Stimulated activated CD4-positive, alpha-beta T cell treated with anti-CD3 and anti-CD28 coated beads, Interleukin-4, amount 100 ng/mL, for 24 hours (primary cell): ENCODE measurements at places on chromosomes 11 and 22.

- DNase-seq, result peak; percentile 96
These were observed at the start of the genes GVQW3 and THAP12 for GRCh38 chr11:76380977-76381719. Gene GVQW3 (plus strand): TSS chr11:76381323. CDS start chr11:76381829, 506 bp downstream. Gene THAP12 (minus strand): TSS chr11:76381132. CDS start chr11:76380836, 296 bp downstream.

DNA sequence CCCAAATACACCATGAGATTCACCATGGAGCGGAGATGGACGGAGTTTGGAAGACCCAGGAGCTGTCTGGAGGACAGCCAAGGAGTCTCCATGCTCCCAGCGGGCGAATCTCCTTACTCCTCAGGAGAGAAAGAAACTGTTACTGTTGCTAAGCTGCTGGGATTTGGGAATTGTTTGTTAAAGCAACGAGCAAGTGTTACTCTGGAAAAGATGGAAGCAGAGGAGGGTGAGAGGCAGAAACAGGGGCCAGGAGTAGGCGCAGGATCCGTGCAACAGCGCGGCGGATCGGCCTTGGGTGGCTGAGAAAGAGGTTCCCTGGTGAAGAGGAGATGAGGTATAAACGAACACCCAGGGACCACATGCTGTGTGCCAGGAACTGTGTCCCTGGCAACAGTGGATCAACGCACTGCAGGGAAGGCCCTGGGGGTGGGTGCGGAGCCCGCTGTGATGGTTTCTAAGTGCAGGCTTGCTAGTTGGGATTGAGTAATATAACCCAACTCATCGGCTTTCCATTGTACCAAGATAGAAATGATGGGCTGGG is 1436.4 kb downstream of the BRD1 start:
- DNase-seq, result no peak

- no peak for DNase-seq
These were observed 16.1 kb downstream of the MFNG start for GRCh38 chr22:37470087-37470445.

DNA sequence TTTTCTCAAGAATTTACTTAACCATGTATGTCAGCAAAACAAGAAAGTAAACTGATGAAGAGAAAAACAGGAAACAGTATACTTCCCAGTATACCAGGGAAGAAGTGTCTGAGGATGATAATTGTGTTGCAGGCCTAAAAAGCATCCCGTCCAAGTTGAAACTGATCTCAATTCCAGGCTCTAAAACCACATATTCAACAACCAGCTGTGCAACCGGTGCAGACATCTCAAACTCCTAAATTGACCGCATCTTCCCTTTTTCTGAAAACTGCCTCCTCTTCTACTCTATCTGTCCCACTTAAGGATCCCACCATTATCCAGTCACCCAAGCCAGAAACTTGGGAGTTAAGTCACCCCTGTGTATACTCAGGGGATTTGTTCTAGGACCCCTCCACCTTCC is 47.2 kb downstream of the CCDC83 start:
- no peak for DNase-seq

DNA sequence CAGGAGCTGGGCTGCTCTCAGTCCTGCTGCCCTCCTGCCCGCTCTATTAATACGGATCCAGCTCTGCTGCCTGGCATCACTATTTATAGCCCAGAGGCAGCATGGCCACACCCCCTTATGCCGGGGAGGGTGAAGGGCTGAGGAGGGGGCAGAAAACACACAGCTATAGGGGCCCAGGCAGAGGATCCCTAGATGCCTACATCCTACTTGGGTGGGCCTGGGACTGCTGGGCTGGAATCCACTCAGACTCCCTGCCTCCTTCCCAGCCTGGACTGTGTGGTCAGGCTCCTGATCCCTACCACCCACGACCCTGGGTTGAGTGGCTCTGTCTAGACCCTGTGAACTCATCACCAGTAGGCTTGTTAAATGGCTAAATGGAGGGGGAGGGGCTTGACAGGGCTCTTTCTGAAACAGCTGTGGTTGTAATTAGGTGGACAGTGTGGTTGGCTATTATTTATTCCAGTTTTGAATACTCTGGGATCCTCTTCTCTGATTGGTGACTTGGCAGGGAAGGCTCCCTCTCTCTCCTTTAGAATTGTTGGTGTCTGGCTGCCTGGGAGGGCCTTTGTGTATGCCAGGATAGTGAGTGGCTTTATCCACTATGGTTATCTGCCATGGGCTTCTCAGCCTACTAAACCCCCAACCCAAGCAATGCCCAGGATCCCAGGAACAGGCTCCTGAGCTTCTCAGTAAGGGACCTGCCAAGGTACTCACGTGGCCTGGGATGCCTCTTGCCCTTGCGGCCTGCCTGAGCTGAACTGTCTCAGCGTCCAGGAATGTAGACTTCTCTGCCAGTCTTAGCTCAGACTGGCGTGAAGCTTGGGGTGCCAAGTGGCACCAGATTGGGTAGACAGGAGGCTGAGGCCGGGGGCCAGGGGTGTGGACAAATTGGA is 15.2 kb downstream of the PHLDB1 start:
- DNase-seq, result no peak

GRCh38 chr22:34105461-34106062 is 185.3 kb upstream of the LARGE1 start:
- peak; percentile 8 for DNase-seq

DNA sequence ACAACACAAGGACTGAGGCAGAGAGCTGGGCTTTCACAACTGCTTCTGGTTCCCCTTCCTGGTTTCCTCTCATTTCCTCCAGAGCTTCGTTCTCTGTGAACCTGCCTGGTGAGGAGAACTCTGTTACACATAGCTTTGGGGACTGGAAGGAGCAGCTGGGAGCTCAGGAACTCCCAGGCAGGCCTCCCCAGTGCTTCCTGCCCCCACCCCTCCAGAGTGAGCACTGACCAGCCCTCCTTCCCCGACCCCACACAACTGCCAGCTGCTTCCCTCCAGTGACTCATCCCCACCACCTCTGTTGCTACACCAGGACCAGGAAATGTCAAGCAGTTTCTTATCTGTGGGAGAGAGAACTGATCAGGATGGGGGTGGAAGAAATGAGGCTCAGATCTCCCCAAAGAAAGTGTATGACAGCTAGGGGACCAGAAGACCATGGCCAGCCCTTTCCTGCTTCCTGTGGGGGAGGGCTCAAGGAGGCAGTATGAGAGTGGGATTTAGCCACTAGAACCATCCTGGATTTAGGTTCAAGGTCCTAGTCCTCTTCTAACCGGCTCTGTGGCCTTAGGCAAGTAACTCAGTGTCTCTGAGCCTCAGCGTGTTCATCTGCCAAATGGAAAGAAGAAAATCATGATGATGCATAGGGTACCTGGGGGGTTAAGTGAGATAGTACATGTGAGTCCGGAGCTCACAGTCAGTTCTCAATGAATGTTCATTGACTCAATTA is 4.5 kb upstream of the TP53I11 start:
- DNase-seq, result no peak

- DNase-seq, result no peak
These were observed 9.5 kb downstream of the DRICH1 start for GRCh38 chr22:23622634-23623033.

DNA sequence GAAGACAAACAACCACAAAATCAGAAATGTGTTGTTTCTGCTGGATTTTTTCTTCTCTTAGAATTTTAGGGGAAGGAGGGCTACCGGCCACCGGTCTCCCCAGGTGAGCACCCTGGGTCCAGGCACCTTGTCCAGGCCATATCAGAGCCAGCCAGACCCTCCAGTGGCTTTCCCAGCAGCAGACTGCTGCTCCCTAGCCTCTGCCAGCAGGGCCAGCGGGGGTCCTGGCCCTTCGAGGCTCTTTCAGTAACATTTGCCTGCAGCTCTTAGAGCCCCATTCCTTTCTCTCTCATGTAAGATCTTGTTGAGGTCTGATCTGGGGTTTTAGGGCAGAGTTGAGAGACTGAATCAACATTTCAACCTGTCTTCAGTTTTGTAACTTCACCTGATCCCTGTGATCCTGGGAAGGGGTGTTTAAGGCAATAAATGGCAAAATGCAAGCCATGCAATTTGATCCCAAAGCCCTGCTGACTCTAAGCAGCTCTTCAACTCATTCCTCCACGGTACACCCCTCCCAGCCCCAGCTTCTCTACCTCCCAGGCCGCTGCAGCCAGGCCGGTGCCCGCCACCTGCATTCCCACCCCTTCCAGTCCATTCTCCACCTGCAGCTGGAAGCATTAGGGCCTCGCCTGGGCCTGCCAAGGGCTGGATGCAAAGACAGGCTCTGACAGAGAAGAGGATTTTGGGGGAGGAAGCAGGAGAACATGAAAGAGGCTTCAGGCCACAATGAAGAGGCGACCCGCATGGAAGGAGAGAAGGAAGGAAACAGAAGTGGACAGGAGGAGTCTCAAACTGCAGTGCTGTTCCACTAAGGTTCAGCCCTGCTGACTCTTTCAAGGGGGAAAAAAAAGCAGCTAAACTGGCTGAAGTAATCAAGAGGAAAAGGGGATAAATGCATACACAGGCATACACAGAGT is 113.0 kb upstream of the FGF3 start:
- no peak for DNase-seq

- no peak for DNase-seq
These were observed 1491.4 kb downstream of the LRRC4C start for GRCh38 chr11:39968071-39968470.

- DNase-seq, result no peak
These were observed 44.9 kb downstream of the GRAMD1B start for GRCh38 chr11:123474994-123475393.

GRCh38 chr11:84480131-84480530 is 1147.0 kb downstream of the DLG2 start:
- DNase-seq, result no peak

GRCh38 chr11:442611-443081 is 835 bp upstream of the ANO9 start:
- no peak for DNase-seq

DNA sequence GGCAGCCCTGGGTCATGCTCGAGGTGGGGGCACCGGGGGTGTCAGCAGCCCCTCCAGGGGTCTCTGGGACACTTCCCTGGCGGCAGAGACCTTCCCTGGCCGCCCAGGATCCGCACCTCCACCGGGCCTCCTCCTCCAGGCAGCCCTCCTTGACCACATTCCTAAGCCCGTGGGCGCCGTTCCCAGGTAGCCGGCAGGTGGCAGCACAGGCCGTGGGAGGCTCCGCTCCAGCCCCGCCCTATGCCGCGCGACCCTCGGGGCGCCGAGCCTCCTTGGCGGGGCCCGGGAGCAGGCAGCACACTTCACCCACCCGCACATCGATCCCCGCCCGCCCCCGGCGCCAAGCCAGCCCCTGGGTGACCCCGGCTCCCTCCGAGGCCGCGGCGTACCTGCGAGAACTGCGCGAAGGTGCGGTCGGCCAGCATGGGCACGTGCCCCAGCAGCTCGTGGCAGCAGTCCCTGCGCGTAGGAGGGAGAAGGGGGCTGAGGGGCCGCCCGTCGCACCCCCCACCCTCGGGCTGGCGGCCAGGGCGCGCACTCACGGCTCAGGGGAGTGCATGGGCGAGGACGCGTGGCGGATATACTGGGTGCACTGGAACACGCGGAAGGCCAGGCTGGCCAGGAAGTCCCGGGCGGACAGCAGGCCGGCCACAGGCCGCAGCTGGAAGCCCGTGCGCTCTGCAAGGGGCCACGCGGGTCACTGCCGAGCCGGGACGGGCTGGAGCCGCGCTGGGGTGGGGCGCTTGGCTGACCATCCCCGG is 5.3 kb upstream of the INS start:
- DNase-seq, result peak; percentile 45

DNA sequence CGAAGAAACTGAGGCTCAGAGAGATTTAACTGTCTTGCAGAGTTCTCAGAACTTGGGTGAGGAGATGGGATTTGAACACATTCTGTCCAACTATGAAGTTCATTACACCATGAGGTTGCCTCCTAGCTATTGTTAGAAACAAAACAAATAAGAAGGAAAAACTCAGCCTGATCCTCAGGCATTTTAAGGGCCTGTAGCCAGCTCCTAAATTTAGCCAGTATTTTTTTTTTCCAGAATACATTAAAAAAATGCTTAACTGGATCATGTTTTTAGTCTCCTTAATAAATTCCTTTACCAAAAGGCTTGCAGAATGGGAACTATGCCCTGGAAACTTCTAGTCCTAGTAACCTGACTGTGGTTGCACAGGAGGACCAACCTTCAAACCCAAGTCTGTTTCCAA is 212.0 kb downstream of the CSNK2A3 start:
- DNase-seq, result no peak

DNA sequence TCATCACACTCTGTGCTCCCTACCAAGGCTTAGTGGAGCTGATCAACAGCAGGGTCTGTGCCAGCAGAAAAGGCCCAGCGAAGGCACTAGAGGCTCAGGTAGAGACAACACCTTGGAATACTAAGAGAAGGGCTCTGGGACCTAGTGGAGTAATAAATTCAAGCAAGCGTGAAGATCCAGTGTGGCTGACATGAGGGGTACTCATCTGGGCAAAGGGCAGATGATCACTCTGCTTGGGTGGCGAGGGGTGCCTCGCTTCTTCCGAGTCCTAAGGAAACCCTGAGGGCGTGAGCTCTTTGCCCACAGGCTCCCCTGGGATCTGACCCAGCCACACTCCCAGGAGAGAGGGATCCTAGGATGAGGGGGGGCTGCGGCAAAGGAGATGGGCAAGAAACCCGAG is 3.5 kb upstream of the TPBGL start:
- no peak for DNase-seq

GRCh38 chr22:45905924-45906865 is 70.8 kb downstream of the WNT7B start:
- DNase-seq, result no peak

GRCh38 chr11:122293296-122294023 is 177.4 kb upstream of the BLID start:
- DNase-seq, result no peak

GRCh38 chr11:11620173-11620920 is 1.5 kb downstream of the GALNT18 start:
- no peak for DNase-seq

- no peak for DNase-seq
These were observed 26.8 kb downstream of the PGM2L1 start for GRCh38 chr11:74371269-74372052.

DNA sequence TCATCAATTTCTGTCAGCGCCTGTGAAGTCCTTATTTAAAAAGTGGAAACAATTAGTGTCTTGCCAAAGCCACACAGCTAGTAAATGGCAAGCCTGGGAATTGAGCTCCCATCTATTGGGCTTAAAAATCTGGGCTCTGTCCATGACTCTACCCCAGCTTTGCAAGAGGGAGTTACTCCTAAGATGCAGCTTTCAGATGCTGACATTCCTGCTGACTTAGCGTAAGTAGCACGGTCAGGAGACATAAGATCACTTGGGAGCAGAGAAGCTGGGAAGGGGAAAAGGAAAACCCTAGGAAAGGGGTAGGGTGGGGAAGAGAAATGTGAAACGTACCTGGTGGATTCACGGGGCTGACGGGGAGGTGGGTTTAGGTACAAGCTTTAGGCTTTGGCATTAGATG is 36.0 kb upstream of the OR4B1 start:
- DNase-seq, result no peak

DNA sequence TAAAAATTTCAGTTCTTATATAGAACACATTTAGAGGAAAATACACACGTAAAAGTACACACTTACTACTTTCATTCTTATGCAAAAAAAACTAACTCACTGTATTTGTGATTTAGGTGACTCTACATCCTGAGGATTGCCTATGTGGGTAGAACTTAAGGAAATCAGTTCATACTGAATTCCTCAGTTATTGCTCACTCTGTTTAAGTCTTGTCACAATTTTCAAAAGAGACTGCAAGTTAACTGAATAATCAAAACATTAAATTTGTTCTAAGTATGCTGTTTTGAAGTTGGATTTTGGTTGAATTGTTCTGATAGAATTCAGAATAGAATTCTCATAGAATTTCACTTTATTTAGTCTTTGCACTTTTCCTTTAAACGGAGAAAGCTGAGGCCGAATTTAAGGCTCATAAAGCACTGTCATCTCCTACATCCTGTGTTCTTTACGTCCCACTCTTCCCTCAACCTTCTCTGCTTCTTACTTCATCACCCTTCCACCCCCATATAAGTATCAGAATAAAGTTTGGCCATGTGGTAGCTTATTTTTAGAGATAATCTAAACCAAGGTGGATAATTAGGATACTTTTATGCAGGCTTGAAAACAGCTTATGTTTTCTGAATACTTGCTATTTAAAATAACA is 59.8 kb downstream of the APOL5 start:
- no peak for DNase-seq
